ENCODE measurements at places on chromosomes 4 and X.

- no peak for DNase-seq
These were observed 18.4 kb upstream of the SORCS2 start for GRCh38 chr4:7173841-7174449.

DNA sequence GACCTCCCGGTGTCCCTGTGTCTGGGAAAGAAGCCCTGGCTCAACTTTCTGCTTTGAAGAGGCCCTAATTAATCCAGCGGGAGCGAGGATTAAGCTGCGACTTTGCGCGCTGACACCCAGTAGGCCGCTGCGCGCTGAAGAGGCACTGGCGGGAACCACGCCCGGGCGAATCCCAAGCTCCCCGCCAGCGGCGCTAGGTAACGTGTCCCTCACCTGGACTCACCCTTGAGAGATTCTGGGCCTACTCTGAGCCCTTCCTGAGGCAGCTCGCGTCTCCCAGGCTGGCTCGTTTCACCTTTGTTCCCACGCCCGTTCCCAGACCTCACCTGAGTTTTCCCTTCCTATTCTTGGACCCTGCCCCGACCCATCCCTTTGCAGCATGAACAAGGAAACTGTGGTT is 616 bp upstream of the KLHL34 start:
- DNase-seq = no peak

GRCh38 chrX:9349572-9350494 is 115.0 kb upstream of the TBL1X start:
- no peak for DNase-seq

DNA sequence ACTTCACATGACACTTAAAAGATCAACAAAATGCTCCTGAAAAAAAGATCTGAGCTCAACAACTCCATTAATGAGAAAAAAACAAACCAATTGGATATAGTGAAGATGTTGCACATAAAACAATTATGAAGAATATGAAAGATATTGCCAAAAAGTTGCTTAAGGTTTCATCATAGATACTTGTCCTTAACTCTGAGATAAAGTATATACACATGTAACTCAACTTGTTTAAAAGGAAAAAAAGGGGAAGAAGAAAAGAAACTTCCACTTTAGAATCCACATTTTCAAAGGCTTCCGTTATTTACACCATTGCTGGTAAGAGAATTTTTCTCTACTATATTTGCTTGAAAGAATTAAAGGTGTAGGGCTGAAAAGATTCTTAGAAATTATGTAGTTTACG is 2.7 kb downstream of the AFAP1 start:
- DNase-seq = no peak

GRCh38 chr4:7254736-7255487 is 62.6 kb downstream of the SORCS2 start:
- no peak for DNase-seq

All from cortex of kidney (tissue), 1 donor.